ENCODE measurements at places on chromosomes 2 and 18.

- peak; percentile 32 for DNase-seq
These were observed 229.0 kb downstream of the MREG start for GRCh38 chr2:215784371-215784783.

DNA sequence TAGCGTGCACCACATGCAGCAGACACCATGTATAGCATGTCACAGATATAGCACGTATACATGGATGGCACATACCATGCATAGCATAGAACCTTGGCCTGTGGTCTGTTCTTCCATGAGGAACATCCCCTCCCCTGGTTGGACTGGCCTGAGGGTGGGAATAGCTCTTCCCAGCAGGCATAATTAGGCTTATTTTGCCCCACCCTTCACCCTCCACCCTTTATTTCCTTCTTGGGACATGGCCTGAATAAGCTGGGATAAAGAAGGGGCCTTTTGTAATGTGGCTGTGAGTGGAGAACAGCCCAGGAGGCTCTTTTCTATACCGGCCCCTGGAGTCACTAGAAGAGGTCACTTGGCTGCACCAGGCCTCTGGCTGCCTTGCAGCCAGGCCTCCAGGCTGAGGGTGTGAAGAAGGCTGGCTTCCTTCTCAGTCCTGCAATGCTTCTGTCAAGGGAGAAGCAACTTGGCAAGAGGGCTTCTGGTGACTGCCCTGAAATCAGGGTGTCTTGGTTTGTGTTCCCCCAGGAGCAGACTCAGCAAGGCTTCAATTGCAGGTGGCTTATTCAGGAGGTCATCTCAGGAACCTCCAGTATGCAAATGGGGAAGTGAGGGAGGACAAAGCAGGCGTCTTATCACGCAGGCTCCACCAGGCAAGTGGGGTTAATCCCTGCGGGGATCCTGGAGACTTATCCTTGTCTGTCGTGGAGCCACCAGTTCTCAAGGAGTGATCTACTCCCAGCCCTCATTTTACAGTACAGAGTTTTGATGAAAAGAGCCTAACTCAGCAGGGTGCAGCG lies 68.2 kb downstream of the HS6ST1 start:
- DNase-seq, result peak; percentile 49

- DNase-seq, result no peak
These were observed 234.0 kb upstream of the SLC14A2 start for GRCh38 chr18:45381282-45381681.

- DNase-seq, result no peak
These were observed 726 bp upstream of the SS18 start for GRCh38 chr18:26091047-26091630.

DNA sequence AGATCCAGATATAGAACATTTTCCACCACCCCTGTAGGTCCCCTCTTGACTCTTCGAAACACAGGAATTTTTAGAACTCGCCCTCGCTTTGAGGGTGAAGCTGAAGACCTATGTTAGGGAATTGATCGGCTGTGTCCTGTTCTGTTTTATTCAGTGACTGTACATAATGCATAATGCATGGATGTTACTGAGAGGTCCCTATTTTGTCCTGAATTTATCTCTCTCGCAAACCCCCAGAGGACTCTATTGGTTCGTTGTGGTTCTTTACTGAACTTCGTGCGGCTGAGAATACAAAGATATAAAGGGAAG lies 431 bp upstream of the EIF5B start:
- no peak for DNase-seq

DNA sequence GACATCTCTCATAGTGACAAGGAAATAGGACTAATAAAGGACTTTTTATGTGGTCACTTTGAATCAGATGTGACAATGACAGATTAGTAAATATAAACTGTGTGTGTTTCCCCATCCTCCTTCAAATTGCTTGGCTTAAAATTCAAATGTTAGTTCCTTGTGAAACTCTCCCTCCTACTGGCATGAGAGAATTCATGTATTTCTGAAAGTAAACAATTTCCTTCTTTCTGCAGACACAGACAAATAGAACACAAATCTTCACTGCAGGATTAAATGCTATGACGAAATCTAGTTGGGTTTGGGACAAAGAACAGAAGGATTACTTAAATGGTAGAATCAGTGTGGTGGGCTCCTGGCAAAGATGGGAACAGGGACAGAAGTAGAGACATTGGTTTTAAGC lies 328.7 kb upstream of the FAM98A start:
- no peak for DNase-seq

DNA sequence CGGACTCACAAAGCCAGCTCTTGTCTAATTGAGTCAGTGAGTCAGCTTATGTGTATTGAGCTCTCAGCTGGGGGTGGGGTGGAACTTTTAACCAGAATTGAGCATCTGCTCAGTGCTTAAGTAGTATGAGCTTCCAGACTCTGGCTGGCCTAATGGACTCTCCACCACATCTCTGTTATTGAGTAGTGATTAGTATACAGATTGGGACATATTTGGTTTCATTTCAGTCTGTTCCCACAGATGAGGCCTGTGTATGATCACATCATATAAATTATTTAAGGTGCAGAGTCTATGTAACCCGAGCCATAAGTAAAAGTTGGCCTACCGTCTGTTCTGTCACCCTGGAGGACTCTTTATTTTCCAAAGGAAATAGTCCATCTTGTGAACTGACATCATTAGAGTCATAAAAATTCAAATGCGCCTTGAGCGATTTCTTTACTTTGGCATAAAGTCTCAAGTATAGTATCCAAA lies 152.1 kb downstream of the THSD7B start:
- no peak for DNase-seq

GRCh38 chr2:203396667-203397066 lies 68.5 kb downstream of the ABI2 start:
- peak; percentile 80 for DNase-seq

GRCh38 chr2:28153851-28154250 lies 238.8 kb upstream of the FOSL2 start:
- no peak for DNase-seq

GRCh38 chr2:181170256-181170655 lies 189.9 kb downstream of the UBE2E3 start:
- DNase-seq, result no peak

DNA sequence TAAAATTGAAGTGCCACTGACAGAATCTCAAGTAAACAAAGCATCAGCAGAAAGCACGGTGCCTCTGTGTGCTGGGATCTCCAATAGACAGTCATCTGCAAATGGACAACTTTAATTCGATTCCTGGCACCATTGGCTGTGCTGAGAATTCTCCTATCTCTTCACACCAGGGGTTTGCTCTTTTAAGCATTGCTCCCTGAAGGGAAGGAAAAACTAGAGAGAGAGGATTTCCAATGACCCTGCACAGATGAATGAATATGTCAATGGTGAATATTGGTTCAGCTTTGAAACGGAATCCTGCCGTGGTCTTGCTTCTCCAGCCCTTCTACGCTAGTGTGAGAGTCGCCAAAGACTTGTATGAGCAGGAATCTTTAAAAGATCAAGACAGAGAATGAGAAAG lies 97.9 kb downstream of the FIGN start:
- no peak for DNase-seq

DNA sequence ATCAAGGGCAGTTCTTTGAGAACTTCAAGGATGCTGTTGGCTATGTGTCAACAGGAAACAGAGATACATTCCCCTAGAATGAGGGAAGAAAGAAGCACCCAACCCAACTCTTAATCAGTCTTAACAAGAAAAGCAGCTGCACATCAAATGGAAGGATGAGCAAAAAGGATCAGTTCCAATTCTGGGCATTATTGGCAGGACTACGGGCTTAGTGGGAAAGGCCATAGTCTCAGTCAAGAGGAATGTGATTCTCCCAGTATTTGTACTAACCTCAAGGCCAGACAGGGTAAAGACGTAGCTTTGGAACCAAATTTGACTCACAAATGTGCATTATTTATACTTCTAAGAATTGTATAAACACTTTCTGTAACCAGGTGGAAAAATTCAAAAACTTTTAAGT lies 18.2 kb downstream of the BMP10 start:
- peak; percentile 32 for DNase-seq

DNA sequence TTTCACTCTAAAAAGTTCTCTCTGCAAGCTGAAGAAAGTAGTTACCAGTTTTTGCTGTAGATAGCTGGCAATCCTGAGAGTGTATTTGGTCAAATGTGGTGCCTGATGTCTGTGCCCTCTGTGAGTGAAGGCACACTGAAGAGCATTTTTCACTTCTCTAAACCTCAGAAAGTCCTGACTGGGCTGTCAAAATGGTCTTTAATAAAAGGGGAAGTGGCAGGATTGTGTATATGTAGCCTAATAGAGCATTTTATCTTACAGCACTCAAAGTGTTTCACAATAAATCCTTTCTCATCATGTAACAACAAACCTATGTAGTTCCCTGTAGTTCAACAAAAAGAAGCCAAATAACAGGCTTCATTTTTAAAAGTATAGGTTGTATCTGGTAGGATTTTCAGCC lies 1552.3 kb upstream of the SLC39A10 start:
- DNase-seq, result no peak

DNA sequence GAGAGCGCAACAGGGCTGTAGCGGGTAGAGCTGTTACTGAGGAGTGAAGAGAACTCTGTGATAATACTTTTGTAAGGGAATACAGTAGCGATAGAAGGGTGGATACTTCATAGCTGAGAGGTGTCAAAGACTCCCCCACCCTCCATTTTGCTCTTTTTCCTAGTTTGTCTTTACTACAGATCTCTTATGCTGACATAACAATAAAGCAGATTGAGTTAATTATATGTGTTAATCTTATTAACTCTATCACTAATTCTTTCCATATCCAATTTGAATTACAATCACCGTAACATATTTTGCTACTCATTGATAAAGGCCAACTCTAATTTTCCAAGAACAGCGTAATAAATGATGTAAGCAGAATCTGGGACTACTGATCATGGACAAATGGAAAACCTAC lies 57.1 kb downstream of the UGP2 start:
- no peak for DNase-seq

GRCh38 chr2:8574196-8575037 lies 107.4 kb upstream of the ID2 start:
- peak; percentile 64 for DNase-seq

- peak; percentile 91 for DNase-seq
These were observed 23.6 kb upstream of the HES6 start for GRCh38 chr2:238263204-238264071.

DNA sequence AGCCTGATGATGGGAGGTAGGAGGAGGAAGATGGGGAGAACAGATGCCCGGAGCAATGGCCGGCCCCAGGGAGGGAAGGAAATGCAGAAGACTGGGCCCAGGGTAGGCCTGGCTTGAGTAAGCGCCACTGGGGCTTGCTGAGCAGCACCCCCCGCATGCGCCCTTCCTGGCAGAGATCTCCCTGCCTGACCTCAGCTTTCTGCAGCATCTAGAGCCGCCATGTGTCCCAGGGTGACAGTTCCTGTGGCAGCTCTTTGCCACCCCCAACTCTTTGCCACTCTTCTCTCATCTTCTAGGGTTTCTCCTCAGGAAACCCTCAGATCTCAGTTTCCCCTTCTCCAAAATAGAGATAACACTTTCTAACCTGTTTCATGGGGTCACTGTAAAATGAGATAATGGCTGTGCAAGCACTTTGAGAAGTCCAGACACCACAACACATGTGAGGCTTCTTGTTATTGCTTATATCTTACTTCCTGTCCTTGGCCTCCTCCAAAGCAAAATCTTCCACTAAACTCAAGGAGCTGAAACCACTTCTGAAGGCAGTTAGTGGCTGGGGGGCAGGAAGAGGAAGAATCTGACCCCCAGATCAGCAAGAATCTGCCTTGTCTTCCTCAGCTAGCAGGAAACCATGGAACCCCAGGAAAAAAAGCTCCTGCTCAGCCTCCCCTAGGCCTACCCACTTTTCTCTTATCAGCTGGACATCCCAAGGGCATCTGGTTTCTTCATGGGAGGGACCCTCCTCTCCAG lies 64.9 kb downstream of the EPAS1 start:
- no peak for DNase-seq

- no peak for DNase-seq
These were observed 299.0 kb downstream of the FBXO15 start for GRCh38 chr18:73848656-73849055.

DNA sequence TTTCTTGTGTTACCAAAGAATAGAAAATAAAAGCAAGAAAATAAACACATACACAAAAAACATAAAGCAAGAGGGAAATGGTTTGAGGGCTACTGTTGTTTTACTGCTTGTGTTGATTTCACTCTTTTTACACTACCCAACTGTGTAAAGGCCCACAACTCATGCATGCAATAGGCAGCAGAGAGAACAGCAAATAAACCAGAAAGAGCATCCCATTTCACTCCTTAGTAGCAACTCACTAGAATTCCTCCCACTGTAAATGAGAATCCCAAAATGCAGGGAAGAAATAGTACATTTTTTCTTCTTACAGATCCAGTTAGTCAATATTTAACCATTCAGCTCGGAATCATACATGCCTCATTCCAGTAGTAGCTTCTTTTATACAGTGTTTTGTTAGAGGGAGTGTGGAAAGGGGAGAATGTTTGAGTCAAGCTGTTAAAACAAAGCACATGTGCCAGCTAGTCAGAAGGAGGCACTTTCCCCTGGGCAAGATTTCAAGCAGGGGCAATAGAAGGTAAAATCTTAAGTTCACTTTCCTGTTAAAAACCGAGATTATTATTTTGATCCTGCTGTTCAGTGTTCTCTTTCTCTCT lies 147.2 kb upstream of the FAM98A start:
- DNase-seq, result no peak

DNA sequence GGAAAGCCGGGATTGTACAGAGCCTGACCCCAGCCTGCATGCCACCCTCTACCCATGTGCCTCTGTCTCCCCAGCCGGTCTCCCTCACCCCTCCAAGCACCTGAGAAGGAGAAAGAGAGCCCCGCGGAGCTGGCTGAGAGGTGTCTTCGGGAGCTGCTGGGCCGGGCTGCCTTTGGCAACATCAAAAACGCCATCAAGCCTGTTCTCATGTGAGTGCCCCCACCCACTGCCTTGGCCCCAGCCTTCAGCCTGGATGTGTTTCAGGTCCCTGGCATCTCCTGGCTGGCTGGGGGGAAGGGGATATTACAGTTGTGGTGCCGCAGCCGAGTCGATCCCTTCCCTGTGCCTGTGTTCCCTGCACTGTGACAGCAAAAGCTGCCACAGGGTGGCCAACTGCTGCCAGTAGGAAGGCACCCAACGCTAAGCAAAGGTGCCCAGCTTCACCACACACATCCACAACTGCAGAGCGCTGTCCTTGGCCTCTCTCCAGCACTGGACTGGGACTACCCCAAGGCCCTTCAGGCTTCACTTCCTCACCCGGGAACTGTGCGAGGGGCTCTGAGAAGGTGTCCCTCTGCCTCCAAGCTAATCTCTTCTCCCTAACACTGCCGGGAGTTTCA lies 38.4 kb downstream of the POMC start:
- no peak for DNase-seq

- DNase-seq, result no peak
These were observed 47.5 kb downstream of the PTPN2 start for GRCh38 chr18:12836551-12836950.

GRCh38 chr2:127516041-127516762 lies 10.1 kb downstream of the IWS1 start:
- DNase-seq, result no peak

- DNase-seq, result no peak
These were observed 359.4 kb upstream of the KCNH7 start for GRCh38 chr2:163198007-163198406.

DNA sequence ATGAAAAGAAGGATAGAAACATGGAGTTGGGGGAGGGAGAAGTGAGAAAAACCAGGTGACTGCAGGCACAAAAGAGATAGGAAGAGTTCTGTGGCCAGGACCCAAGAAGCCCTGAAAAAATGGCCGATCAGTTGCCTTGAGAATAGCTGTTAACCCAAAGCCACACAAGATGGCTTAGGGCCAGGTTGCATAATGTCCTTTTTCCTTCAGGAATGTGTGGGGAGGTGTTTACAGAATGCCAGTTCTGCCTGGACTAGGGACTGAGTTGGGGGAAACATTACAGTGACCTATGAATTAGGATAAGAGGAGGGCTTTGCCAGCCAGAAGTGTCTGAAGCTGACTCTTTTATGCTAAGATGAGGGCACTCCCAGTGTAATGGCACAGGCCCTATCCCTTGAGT lies 17.1 kb downstream of the FAM110C start:
- no peak for DNase-seq

GRCh38 chr2:67833632-67834031 lies 229.2 kb downstream of the C1D start:
- no peak for DNase-seq
